Activated naive CD4-positive, alpha-beta T cell treated with Interleukin-2 at 50 U/mL for 16 hours (primary cell): ENCODE measurements at places on chromosomes 7 and 10.

DNA sequence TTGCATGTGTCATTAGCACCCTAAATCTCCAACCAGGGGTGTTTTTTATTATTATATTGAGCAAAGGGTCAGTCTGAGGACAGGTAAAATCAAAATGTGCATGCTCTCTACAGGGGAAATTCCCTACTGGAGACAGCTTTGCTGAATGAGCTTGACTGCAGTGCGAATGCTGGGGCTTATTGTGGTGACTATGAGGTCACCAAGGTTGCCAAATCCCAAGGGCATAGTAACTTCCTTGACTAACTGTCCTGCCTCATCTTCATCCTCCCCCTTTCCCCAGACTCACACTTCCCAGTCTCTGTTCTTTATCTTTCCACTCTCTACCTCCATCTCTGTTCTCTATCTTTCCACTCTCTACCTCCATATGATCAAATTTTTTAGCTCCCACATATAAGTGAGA, 22.9 kb upstream of the AOC1 start:
- no peak for DNase-seq

DNA sequence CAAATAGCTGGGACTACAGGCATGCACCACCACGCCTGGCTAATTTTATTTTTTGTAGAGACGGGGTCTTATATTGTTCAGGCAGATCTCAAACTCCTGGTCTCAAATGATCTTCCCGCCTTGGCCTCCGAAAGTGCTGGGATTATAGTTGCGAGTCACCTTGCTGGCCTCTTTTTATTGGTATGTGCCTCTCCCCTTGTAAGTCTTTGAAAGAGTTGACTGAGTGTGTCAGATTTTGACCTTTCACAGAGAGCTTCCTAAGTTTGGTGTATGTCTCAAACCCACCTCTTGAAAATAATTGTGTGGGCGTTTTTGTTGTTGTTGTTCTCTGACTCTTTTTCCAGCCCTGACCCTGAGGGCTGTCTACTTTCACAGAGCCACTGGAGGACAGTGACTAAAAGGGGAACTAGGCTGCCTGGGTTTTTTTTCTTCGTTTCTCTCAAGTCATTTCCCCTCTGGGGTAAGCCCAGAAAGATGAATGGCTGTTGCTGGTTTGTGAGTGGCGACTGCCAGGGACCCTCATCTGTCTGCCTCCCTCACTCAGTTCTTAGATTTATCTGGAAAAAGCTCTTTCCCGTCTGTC, 262.8 kb downstream of the ZEB1 start:
- no peak for DNase-seq

GRCh38 chr10:68501691-68502090, 25.6 kb downstream of the SLC25A16 start:
- no peak for DNase-seq

- DNase-seq, result no peak
Observed at GRCh38 chr10:101121654-101122031, 9.5 kb upstream of the TLX1 start.

- no peak for DNase-seq
Observed at GRCh38 chr7:155084969-155085368, 14.8 kb downstream of the HTR5A start.
